Eye (tissue), 1 donor: ENCODE measurements at places on chromosomes 12 and 14.

GRCh38 chr12:81147292-81147919 lies 69.5 kb downstream of the ACSS3 start:
- DNase-seq, result no peak

DNA sequence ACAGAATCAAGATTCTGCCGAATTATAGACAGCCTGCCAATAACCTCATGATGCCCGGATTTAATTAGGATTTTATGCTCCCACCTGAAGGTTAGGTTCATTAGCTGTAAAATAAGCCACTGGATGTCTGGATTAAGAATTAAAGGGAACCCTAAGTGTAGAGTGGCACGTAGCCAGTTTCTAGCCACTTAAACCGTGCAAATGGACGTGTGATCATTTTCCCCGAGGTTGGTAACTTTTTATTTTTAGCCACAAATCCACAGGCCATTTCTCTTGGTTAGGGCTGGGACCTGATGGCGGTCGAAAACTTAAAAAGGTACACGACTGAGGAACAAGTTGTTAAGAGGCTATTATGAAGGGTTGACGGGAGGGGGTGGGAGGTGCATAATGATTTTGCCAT lies 127.3 kb upstream of the TMPO start:
- no peak for DNase-seq

DNA sequence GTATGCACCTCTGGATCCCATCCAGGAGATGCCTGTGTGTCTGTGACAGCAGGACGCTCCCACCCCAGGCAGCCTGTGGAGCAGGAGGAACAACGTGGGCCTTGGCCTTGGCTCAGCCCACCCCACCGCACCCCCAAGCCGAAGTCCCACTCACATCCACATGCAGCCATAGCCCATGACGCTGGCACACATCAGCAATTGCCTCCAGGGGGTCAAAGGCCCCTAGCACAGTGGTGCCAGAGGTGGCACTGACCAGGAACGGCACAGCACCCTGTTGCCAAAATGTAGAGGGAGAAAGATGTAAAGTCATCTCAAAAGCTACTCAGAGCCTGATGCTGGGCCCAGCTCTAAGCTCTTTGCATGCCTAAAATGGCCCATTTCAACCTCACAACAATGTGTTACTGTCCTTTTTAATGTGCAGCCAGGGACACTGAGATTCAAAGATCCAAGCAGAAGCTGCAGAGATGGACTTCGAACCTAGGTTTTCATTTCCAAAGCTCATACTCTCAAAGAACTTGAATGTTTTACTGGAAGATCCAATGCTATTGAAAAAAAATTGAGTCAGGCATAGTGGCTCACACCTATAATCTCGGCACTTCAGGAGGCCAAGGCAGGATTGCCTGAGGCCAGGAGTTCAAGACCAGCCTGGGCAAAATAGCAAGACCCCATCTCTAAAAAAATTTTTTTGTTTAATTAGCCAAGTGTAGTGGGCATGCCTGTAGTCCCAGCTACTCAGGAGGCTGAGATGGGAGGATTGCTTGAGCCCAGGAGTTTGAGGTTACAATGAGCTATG lies 19.2 kb upstream of the ZNF740 start:
- DNase-seq, result no peak

DNA sequence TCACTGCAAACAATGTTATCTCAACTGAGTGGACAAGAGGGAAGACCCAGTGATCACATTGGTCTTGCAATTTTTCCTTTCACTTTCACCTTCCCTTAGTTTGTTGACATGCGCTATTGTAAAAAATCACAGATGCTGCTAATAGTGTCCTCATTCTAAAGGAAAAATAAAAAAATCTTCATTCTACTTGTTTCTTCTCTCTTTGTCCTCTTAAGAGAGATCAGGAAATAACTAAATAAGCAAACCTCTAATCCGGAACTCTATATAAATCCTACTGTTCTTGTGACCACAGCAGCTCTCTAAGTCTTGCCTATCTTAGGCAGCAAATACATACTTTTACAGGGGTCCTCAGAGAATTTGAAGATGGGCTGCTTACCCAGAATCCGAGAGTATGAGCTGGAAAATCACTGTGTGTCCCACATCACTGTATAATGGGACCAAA lies 257.7 kb downstream of the NAV3 start:
- DNase-seq, result no peak

GRCh38 chr12:109892748-109893147 lies 7.3 kb upstream of the TCHP start:
- DNase-seq, result no peak

- DNase-seq, result peak; percentile 91
These were observed 34.2 kb upstream of the KICS2 start for GRCh38 chr12:64256166-64256800.

- DNase-seq, result peak; percentile 58
These were observed 34.6 kb downstream of the ABHD12B start for GRCh38 chr14:50906326-50907065.

GRCh38 chr12:6211421-6211869 lies 11.2 kb downstream of the CD9 start:
- DNase-seq, result peak; percentile 67
